AG20443 (cell line): ENCODE measurements at places on chromosomes 1 and 21.
A peak's percentile ranks its signal among the peaks of the same experiment; 100 is the strongest.

- no peak for DNase-seq
These were observed 22.5 kb downstream of the CEPT1 start for GRCh38 chr1:111162488-111162880.

GRCh38 chr1:231177936-231178335, 16.1 kb downstream of the TRIM67 start:
- DNase-seq: no peak

DNA sequence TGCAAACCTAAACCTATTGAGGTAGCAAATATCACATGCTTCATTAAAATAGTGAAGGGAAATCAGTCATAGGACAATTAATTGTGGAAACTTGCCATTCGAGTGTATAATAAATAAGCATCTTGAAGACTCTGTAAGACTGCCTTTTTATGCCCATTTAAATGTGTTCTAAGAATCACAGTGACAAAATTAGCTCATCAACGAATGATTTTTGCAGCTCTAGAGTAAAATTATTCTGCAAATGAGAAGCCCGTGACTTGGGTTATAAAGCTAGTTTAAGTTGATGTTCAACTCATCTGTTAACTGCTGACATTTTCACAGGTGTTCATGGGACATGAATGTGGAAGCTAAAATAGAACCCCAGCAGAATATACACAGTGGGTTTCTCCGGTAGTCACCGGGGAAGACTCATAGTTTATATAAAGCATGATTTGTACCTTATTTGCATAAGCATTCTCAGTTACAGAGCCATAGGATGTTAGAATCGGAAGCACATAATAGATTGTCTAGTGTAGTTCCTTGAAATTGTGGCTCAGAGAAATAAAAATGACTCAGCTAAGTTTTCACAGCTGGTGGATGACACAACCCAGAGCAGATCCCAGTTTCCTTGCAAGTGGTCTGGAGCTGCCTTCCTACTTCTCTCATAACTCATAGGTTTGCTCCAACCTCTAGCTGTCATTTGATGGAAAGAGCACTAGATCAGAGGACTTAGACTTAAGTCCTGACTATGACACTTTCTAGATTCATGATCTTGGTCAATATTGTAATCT, 107.3 kb downstream of the UCHL5 start:
- DNase-seq: peak; percentile 74

DNA sequence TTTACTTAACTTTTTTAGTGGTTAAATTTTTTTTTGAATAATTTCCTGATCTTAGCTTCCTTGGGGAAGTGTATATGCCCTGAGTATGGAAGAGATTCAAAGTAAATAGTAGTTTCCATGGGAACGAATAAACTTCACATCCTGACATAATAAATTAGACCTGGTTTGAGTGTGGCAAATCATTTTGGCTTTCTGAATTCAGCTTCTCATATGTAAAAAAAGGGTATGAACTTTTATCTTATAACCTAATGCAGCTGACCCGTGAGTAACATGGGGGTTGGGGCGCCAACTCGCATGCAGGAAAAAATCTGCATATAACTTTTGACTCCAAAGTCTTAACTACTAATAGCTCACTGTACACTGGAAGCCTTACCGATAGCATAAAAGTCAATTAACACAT, 736.8 kb upstream of the NCAM2 start:
- DNase-seq: no peak

DNA sequence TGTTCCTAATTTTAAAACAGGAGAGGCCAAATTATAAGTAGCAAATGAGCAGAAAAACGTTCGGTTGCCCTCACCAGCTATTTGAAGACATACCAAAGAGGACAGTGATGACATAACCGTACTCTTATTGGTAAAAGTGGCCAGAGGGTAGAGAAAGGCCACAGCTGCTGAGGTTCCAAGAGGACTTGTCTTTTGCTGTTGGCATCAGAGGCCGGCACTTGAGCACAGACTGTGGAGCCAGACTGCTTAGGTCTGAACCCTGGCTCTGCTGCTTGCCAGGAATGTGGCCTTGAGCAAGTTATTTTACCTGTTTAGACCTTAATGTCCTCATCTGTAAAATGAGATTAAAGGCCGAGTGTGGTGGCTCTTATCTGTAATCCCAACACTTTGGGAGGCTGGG, 14.9 kb downstream of the ETV3L start:
- no peak for DNase-seq

- DNase-seq: no peak
These were observed 288.8 kb downstream of the DPYD start for GRCh38 chr1:97632075-97632474.

DNA sequence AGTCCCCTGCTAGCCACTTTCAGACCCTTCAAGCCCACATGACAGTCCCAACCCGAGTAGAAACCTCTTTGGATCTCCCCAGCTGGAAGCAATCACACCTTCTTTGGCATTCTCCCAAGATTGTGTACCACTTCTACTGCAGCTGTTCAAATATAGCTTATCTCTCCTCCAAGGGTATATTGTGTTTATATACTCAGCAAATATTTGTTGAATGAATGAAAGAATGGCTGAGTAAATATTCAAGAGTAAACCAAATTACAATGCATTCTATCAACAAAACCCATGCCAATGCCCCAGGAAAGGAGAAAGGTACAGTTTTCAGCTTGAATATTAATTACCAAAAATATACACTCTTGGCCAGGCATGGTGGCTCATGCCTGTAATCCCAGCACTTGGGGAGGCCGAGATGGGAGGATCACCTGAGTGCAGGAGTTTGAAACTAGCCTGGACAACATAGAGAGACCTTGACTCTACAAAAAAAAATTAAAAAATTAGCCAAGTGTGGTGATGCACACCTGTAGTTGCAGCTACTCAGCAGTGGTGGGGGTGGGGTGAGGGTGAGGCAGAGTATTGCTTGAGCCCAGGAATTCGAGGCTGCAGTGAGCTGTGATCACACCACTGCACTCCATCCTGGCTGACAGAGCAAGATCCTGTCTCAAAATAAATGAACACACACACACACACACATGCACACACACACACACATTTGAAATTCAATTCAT, 68.5 kb downstream of the NIBAN1 start:
- DNase-seq: no peak

DNA sequence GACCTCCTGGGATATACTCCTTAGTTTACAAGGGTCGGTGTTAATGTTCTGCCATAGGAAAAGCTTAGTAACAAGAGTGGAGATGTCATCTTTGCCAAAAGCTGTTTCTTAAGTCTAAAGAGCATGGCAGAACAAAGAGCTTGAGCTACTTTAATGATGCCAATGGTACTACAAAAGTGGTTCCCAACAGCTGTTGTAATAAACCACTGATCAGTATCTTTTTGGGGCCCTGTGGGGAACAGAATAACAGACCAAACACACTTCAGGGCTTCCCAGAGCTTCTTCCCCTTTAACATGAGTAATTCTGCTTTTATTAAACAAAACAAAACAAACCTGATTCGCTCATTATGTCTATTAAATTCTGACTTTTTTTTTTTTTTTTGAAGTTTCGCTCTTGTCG, 116.3 kb downstream of the NCAM2 start:
- no peak for DNase-seq

DNA sequence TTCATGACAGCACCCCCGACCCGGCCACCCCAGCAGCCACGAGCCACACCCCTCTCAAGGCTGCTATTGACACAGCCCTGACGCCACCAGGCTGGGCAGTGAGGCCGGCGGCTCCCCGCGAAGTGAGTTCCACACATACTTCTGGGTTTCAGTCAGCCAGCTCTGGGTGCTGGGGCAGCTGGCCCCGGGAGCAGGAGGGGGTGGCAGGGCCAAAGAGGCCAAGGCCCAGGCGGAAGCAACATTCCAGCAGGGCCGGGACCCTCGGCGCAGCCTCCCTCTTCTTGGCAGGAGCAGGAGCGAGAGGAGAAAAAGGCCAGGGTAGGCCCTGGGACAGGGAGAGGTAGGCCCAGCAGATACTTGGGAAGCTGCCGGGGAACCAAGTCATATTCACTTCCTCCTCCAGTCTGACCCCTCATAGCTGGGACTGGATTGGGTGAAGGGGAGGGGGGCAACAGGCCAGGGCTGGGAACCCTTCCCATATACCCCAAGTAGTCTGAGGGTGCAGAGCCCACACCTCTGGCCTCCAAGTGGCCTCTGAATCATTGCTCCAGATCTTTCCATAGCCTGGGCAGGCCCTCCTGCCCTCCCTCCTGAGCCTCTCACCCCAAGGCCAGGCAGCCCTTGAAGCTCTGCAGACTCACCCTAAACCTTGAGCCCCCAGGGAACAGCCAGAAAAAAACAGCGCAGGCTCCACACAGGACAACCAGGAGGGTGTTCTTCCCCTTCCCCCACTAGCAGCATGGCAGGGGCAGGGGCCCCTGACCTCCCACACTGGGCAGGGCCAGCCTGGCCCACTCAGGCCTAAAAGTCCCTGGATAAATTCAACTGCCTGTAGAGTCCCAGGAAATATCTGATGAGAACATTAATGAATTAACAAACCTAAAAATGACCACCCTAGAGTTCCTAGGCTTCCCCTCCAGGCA, 5.7 kb downstream of the HSPG2 start:
- peak; percentile 84 for DNase-seq

- DNase-seq: no peak
These were observed 18.3 kb downstream of the KAZN start for GRCh38 chr1:14616632-14617396.

GRCh38 chr1:153677718-153678518, 570 bp upstream of the NPR1 start:
- peak; percentile 79 for DNase-seq

GRCh38 chr1:226649780-226650179, 89.3 kb downstream of the ITPKB start:
- DNase-seq: no peak

GRCh38 chr1:9385801-9386573, 93.3 kb downstream of the SPSB1 start:
- no peak for DNase-seq

DNA sequence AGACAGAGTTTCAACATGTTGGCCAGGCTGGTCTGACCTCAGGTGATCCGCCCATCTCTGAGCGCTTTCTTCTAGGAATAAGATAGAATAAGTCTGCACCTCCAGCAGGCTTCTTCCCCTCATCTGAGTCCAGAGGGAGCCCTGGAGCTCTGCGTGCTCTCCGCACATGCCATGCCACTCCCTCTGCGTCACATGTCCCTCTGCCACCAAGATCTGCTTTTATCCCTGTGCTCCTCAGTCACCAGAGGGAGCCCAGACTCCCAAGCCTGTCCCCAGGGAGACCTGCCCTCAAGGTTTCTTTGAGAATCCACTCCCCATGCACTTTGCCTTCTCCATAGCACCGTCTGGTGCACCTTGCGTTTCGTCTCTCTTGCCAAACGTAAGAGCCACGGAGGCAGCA, 213.0 kb downstream of the CAMTA1 start:
- no peak for DNase-seq

DNA sequence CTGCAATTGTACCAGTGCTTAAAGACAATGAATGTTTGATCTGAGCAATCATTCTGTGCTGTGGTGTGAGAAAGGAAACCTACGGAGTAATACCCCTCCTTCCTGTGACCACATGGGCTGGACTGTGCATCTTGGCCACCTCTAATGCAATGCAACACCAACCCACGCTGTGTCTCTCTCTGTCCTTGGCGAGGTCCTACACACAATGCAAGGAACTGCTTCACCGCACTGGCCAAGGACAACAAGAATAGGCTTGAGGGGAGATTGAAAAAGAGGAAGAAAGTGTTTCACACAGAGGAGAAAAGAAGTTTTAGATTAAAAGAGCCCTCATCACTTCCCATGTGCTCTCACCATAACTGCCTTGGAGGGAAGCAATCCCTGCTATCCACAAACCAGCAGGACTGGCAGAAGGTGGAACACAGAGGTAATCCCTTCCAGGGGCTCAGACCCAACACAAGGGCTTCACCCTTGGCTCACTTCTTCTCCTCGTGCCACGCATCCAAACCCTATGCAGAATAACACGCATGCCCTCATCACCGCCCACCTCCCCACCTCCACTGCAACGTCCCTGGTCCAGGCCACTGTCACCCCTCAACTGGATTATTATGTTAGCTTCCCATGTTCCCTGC, 112.5 kb upstream of the ERG start:
- no peak for DNase-seq

GRCh38 chr1:19533626-19534025, 48.3 kb upstream of the CAPZB start:
- no peak for DNase-seq

DNA sequence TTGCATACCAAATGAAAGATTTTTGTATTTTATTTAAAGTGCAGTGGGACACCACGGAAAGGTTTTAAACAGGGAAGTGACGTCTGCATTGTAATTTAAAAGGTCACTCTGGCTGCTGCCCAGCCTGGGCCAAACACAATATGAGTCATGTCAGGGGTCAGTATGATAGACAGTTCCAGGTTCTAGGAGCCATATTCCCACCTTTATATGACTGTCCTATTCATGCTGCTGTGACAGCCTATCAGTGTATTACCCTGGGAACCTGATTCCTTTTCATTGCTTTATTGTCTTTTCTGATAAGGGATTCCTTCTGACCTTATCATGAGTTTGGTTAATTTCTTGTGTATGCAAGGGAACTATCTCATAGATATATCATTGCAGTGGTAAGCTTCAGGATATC, 5.3 kb downstream of the VANGL1 start:
- DNase-seq: no peak
